NCI-H2081 treated with DMSO at 0.1 percent for 48 hours (cell line): ENCODE measurements at places on chromosomes 4 and X.

- DNase-seq: no peak
These were observed 49.8 kb upstream of the CYSLTR1 start for GRCh38 chrX:78377186-78377585.

GRCh38 chr4:161926033-161926828, 237.6 kb downstream of the FSTL5 start:
- no peak for DNase-seq

DNA sequence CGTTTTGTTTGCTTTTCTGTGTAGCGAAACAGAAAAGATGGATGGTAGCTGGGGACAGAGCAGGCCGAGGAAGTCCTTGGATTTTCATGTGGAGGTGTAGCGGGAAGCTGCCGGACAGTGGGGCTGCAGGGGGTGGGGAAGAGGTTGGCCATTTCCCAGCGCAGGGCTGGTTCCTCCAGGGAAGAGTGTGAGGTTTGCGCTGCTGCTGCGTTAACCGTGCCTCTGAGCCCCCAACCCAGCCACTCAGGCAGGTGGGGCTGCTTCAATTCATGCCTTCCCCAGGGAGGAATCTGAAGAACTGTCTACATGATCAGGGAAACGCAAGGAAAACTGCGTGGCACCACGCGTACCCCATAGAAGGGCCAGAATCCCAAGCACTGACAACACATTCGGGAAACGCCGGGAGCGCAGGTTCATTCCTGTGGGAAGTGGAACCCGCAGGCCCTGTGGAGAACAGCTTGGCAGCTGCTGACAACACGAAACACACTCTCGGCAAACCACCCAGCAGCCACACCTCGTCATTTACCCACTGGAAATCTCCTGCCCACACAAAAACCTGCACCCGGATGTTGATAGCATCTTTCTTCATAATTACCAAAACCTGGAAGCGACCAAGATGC, 57.7 kb downstream of the PCGF3 start:
- no peak for DNase-seq

- no peak for DNase-seq
These were observed 88.3 kb upstream of the CITED1 start for GRCh38 chrX:72393836-72394517.

- DNase-seq: no peak
These were observed 670.6 kb upstream of the ATOH1 start for GRCh38 chr4:93157986-93158385.

DNA sequence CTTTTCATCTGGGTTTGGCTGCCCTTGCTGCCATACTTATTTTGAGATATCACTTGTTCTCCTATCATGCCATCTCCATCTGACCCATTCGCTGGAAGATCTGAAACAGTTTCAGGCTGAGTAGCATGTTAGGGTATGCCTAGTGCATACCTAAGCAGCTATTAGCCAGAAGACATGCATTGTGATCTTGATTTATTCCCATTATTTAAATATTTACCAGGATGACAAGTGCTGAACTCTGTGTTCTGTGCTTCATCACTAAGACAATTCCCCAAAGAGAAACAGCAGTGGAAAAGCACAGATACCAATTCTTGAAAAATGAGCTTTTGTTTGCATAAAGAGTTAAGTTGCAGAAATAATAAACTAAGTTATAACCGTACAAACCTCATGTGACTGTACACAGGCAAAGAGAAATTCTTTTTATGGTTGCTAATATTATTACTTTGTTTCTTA, 271.0 kb upstream of the ARSJ start:
- DNase-seq: no peak

DNA sequence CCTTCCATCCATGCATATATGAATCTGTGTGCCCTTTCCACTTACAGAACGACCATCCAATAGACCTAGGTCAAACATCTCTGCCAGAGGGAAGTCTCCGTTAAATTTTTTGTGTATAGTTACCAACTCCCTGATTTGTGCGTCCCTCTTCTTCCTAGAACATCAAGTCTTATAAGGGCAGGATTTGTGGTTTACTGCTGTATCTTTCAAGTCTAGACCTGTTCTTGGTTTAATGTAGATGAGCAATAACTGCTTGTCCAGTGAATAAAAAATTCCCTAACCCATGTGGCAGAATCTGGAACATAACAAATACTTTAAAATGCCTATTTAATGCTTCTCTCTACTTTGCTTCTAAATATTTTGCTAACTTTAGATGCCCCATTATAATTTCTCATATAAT, 988.8 kb downstream of the RAPGEF2 start:
- DNase-seq: no peak

DNA sequence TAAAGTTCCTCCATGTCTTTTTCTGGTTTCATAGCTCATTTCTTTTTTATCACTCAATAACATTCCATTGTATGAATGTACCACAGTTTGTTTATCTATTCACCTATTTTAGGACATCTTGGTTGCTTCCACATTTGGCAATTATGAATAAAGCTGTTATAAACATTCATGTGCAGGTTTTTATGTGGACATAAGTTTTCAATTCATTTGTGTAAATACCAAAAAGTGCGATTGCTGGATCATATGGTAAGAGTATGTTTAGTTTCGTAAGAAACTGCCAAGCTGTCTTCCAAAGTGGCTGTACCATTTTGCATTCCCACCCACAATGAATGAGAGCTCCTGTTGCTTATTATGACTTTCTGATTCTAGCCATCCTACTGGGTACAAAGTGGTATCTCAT, 36.3 kb upstream of the ZFX start:
- DNase-seq: no peak

DNA sequence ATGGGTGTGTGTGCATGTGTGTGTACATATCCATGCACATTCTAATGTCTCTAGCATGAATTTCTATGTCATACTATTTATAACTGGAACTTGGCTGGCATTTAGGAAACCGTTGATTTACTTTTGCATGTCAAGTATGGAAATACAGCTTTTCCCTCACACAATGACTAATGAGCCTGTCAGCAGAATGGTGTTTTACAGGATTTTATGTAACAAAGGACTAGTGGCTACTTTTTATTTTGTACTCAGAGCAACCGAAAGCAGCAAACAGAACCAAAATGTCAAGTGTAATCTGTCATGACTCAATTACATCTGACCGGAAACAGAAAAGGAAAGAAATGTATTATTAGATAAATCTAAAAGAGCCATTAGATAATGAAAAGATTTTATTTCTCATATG, 1911.5 kb upstream of the AGA start:
- DNase-seq: no peak

GRCh38 chr4:24973747-24974601, 56.8 kb downstream of the LGI2 start:
- DNase-seq: no peak

GRCh38 chrX:124699876-124700275, 353.5 kb downstream of the SH2D1A start:
- no peak for DNase-seq

DNA sequence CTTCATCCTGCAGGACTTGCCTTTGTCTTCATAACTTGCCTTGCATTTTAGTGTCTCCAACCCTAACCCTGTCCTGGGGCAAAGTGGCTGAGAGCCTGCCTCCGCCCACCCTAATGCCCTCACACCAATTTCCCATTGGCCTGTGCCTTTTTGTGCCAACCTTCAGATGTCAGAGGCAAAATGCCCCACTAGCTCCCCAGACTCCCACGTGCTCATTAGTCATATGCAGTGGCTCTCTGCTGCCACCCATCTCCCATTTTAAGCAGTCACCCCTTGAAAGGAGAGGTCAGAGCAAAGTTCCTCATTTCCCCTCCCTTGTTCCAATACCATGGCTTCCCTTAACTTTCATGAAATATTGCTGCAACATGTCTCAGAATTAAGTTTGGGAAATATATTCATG, 74.8 kb upstream of the PASD1 start:
- DNase-seq: no peak

- no peak for DNase-seq
These were observed 169.6 kb upstream of the GATB start for GRCh38 chr4:151930372-151930771.

- no peak for DNase-seq
These were observed 6.4 kb upstream of the DCUN1D4 start for GRCh38 chr4:51836549-51836948.

DNA sequence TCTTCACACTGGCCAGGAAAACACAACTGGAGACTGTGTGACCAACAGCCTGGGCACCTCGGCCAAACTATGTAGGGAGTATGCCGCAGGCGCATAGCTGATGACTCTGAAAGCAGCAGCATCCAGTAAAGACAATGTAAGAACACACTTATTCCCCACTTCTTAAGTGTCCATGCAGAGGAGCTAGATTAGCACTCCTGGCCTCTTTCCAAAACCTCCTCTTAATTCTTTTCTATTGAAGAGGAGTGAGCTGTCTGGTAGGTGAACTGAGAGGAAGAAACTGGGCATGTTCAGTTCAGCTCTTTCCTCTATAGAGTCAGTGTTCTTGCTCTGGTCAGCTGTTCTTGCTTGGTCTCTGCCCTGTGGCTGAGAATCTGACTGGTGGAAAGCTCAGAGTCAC, 21.1 kb downstream of the NMU start:
- no peak for DNase-seq

GRCh38 chrX:68365341-68365740, 68.0 kb downstream of the OPHN1 start:
- no peak for DNase-seq

DNA sequence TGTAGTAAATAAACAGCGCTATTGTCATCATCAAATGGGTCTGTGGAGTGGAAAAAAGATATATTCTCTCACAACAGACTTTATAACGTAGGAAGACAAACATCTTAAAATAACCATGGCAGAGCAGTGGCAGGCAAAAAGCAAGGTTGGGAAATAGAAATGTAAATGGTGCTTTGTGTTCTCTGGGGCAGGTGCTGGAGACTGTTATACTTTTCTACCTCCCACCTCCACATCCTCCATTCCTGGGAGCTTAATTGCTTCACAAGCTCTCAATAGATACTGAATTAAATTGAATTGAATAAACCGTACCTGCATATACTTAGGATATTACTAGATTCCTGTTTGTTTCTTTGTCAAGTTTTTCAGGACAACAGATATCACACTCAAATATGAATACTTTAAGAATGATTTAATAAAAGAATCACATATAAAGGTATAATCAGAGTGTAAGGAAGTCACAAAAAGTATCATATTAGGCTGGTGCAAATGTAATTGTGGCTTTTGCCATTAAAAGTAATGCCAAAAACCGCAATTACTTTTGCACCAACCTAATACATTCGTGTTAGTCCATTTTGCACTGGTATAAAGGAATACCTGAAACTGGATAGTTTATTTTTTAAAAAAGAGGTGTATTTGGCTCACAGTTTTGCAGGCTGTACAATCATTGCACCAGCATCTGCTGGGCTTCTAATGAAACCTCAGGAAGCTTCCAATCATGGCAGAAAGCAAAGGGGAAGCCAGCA, 367.3 kb downstream of the GRIA2 start:
- no peak for DNase-seq

GRCh38 chr4:168540086-168540485, 43.2 kb downstream of the PALLD start:
- DNase-seq: no peak

- no peak for DNase-seq
These were observed 129.5 kb upstream of the GPC4 start for GRCh38 chrX:133544778-133545177.

DNA sequence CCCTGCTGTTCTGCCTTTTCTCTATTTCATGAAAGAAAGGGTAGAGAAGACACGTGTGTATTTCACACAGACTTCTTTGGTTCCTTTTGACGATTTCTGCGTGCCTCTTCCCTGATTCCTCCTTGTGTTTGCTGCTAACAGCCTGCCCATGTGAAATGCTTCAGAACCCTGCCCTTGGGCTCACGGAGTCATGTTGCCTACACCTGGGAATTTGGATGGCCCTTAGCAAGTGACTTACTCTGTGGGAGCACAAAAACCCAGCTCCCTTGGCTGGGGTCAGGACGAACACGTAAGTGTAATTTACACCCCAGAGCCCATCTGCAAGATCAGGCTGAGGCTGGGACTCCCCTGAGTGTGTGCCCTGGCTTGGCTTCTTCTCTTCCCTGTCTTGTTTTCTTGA, 220.3 kb upstream of the BCOR start:
- DNase-seq: no peak

- no peak for DNase-seq
These were observed 235.3 kb downstream of the PTTG2 start for GRCh38 chr4:38195486-38195885.

- DNase-seq: no peak
These were observed 236.7 kb downstream of the SLC7A11 start for GRCh38 chr4:138005486-138005885.

- DNase-seq: no peak
These were observed 30.4 kb downstream of the FAM13A start for GRCh38 chr4:89026542-89026941.

GRCh38 chrX:19563327-19563726, 48.0 kb upstream of the MAP3K15 start:
- no peak for DNase-seq

DNA sequence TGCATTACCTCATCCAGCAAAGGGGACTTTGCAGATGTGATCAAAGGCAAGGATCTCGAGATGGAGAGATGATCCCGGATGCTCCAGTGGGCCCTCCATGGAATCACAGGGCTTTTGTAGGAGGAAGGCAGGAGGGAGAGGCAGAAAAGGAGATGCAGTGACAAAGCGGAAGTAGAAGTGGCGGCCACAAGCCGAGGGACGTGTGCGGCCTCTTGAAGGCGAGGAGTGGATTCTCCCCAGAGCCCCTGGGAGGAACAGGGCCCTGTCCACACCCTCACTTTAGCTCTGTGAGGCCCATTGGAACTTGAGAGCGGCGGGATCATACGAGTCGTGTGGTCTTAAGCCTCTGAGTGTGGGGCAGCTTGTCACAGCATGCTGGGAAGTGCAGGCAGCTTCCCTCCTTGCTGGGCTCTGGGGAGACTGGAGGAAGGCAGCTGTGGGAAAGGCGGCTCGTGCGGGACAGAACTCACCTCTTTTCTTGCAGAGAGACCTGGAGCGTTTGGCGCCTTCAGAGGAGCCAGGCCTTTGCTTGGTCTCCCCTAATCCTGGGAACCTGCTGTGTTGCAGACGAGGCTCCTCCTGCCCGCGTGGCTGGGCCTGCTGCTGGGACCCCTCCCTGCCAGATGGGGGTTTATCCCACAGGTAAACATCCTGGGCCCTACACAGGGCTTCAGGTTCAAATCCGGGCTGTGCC, 10.2 kb downstream of the SH3TC1 start:
- DNase-seq: no peak

DNA sequence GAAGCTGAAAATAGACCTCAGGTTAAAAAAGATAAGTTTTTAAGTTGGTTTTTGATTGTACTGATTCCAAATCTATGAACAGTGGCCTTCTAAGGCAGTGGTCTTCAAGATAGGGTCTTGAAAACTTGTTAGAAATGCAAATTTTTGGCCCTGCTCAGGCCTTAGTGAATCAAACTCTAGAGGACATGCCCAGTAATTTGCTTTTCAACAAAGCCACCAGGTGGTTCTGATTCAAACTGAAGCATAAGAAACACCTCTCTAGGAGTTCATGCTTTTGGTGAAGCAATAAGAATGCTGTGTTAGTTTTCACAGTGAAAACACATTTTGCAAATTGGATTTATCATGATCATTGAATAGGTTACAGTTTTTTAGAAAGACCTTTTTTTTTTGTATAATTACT, 1849.4 kb upstream of the AGA start:
- DNase-seq: no peak

- DNase-seq: no peak
These were observed 65.8 kb downstream of the TEC start for GRCh38 chr4:48203819-48204218.

GRCh38 chr4:158621729-158622128, 50.0 kb downstream of the C4orf46 start:
- DNase-seq: no peak

- no peak for DNase-seq
These were observed 38.2 kb downstream of the NHS start for GRCh38 chrX:17413228-17413627.
